ENCODE measurements at places on chromosomes 7 and 10.

DNA sequence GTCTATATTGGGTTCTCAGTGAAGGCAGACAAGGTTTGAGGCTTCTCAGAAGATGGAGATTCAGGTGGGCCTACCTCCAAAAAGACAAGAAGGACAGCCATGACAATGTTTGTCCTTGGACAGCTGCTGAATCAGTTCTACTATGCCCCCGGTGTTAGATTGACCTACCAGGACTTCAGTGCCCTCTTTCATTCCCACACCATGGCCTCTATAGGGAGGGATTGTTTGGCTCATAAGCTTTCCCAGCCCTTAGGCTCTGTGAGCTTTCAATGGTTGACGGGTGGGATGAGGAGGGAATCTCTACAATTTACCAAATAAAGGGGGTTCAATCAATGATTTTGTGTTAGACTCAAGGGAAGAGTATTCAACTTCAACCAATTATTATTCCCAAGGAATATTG lies 23.4 kb upstream of the RAPGEF5 start:
- DNase-seq: no peak

GRCh38 chr7:87567052-87567451 lies 33.6 kb downstream of the ABCB1 start:
- no peak for DNase-seq

DNA sequence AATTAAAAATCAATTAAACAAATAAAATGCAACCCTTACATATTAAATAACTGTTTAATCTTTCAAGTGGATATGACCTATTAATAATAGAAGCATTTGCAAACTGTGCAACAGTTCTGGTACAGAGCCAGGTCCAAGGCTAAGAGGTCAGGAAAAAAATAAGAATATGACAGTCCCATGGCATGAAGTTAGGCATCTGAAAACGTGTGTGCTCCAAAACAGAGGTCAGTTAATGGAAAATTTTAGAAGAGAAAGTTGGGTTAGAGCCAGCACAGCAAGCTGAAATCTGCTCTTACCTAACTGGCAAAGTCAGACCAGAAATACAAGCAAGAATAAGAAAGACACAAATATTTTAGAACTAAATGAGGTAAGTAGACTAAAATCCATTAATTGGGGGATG lies 757.7 kb downstream of the GRM8 start:
- DNase-seq: no peak

DNA sequence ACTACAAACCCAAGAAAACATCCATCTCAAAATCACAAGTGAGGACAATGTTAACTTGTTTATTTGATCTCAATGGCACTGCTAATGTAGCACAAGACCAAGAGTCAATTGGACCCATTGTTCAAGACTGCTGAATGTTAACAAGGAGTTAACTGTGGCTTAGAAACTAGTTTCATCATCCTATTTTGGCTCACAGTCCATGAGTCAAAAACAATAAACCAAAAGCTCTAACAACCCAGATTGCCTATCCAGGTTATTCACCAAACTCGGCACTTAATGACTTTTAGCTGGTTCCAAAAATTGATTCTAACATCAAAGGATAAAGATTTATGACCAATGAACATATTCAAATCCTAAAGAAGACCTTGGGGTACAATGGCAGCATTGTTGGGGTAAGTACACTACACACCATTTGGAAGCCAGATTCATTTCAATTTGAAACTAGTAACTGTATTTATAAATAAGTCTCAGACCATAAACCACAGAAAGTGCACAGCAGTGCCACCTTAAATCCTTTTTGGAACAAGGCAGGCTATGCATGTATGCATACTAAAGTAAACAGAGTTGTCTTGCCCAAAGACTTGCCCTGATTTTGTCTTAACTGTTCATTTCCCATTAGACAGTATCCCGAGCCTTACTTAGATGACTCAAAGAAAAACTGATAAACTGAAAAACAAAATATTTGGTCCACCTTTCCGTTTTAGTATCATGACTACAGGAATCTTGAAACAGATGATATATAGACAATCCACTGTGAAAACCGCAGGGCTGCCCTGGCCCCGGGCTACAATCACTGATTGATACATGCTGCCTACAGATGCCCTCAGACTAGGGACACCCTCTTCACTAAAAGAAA lies 84.5 kb downstream of the SRPK2 start:
- no peak for DNase-seq

DNA sequence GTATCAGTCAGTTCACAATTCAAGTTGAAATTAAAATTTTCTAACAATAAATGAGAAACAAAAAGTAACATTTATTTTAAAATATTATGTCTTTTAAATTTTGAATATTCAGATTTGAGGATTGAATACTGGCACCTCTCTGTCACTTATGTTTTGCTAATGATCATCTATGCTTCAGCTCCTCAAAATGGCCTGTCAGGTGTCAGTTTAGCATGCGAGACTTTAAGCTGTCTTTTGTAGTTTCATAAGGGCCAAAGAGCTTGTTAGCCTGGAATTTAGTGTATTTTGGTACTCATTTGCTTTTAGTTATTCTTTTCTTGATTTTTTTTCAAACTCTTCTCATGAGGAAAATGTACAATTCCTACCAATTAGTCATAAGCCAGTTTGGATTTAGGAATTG lies 102.0 kb upstream of the RPA3 start:
- DNase-seq: no peak

DNA sequence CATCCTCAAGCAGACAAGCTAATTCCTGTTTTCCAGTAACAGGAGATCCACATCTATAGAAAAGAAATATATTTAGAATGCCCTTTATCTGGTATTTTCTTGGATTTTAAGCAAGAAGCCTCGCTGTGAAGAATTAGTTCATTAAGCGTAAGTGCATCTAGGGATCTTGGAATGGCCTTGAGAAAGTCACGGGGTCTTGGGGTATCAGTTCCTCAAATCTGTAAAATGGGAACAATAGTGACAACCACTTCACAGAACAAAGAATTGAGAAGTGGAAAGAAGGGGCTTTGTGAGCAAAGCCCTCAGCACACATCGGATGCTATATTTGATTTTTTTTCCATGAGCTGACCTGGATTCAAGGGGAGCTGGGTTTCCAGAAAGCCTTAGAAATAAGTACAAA lies 32.3 kb upstream of the WDFY4 start:
- no peak for DNase-seq

GRCh38 chr7:423312-424260 lies 96.1 kb downstream of the PDGFA start:
- DNase-seq: no peak

GRCh38 chr10:48779546-48780152 lies 95.0 kb downstream of the WDFY4 start:
- no peak for DNase-seq

DNA sequence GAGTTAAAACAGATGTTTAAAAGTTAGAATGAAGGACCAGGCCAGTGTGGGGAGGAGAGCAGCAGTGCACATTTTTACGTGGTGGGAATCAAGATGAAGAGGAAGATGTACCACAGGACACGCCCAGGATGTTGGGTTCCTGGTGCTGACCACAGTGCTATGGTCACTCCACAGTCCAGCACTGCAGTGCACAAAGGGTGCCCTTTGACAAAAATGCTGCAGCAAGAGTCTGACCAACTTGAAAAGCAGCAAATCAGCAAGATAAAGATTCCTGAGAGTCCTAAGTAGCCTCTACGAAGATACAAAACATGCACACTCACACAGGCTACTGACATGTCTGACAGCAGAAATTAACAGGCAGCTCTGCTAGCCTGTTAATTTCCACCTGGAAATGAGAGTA lies 107.1 kb downstream of the PIP4K2A start:
- DNase-seq: no peak

- DNase-seq: no peak
Measured at GRCh38 chr7:87702326-87702725, 74.1 kb downstream of the RUNDC3B start.

DNA sequence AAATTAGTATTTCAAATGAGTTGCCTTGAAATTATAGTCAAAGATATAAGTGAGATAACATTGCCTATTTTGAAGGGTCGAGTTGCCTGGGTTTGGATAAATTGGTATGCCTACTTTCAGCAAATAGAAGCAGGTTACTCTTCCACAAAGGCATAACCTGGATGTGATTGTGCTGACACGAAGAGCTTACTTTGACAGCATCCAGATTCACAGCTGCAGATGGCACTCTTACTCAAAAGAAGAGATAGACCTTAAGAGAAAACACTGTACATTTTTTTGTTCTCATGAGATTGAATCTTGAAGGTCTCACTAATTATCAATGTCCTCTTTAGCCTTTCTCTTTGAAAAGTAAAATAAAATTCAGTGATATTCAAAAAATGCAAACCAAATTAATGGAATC lies 1338.7 kb downstream of the REEP3 start:
- no peak for DNase-seq

GRCh38 chr7:98223898-98224700 lies 12.9 kb downstream of the BHLHA15 start:
- DNase-seq: no peak

GRCh38 chr10:127990846-127991542 lies 84.1 kb downstream of the PTPRE start:
- DNase-seq: no peak

DNA sequence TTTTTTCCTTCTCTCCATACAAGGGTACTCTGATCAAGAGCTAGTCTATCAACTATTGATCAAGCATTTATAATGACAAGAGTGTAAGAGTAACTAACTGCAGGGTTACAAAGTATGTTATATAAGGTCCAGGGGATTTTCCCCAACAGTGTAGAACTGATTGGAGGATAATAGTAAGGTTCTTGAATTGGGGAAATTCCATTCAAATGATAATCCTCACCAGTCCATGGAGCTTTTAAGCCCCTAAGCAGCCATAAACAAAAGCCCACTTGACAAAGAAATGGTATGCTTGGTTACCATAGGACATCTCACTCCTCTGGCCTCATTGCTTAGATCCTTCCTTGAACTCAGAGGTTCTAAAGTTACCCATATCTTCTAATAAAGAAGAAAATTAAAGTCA lies 8.2 kb downstream of the YME1L1 start:
- no peak for DNase-seq

DNA sequence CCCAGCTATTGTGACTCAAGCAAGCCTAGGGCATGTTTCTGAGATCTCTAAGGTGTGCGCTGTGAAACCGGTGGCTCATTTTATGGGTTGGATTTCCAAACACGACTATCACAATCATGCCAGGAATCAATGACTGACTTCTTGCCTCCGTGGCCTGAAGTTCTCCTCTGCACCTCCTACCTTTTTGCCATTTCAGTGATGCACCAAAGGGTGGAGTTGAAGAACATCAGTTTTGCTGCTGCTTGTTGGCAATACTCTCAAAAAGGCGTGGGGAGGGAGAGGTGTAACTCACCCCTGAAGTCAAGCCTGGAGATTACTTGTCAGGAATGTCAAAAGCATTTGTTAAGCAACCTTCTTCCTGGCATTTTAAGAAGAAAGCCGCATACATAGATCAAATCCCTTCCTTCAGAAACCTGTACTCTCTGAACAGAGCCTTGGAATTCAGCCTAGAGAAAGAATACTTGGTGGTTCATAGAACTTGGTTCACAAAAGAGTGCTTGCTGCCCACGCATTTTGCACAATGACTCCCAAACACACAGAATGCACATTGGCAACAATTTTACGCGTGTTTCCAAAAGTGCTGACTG lies 41.0 kb downstream of the KIAA1217 start:
- no peak for DNase-seq

DNA sequence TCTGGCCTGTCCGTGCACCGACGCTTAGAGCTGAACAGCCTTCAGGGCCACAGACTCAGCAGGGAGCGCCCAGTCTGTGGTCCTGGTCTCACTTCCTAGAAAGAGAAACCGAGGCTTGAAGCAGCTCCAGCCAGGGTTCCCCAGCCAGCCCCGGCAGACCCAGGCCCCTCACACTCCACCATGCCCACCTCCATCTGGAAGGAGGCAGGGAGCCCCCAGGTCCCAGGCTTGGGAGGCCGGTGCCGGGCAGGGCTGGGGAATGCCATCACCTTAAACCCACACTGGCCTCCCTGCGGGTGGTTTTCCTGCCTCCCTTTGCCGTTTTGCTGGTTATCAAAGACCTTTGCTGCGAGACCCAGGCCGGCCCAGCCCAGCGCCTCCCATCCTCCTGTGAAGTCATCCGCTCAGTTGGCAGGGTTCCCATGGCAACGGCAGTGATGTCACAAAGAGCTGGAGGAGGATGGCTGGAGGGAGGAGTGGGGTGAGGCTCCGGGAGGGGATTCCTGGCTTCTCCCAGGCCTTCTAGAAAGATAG lies 24.0 kb downstream of the ELFN1 start:
- DNase-seq: no peak

DNA sequence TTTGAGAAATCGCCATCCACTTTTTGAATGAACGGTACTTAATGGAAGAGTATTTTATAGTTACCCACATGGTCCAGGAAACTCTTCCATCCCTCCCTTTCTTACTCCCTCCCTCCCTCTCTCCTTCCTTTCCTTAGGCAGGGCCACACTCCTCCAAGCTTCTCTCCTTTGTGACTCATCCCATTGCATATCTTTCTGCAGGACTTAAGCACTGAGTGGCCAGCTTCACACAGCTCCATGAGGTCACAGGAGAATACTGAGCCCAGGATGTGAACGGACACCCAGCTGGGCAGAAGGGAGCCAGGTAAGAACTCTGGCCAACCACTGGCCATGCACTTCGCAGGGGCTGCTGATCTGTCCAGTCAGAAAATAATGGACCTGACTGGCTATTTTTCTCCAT lies 189.7 kb upstream of the ADCY1 start:
- no peak for DNase-seq

Data from stimulated activated CD8-positive, alpha-beta memory T cell treated with anti-CD3 and anti-CD28 coated beads, Interleukin-7, amount 100 ng/mL, for 1 hour (primary cell).